T-helper 2 cell treated with Interferon-gamma antibody and Interleukin-4, amounts not matched to agents 5 μg/mL and 100 μg/mL, for 36 hours (primary cell): ENCODE measurements at places on chromosomes 16 and 17.
A peak's percentile ranks its signal among the peaks of the same experiment; 100 is the strongest.

- no peak for DNase-seq
- peaks cover 6% of the 10 kb centered on the region for H3K27me3 ChIP-seq
- no peaks in the 10 kb centered on the region for H3K36me3 ChIP-seq
- no peak overlapping the region for H3K27ac ChIP-seq
Observed at GRCh38 chr16:16925432-16925831, 545.3 kb downstream of the XYLT1 start.

DNA sequence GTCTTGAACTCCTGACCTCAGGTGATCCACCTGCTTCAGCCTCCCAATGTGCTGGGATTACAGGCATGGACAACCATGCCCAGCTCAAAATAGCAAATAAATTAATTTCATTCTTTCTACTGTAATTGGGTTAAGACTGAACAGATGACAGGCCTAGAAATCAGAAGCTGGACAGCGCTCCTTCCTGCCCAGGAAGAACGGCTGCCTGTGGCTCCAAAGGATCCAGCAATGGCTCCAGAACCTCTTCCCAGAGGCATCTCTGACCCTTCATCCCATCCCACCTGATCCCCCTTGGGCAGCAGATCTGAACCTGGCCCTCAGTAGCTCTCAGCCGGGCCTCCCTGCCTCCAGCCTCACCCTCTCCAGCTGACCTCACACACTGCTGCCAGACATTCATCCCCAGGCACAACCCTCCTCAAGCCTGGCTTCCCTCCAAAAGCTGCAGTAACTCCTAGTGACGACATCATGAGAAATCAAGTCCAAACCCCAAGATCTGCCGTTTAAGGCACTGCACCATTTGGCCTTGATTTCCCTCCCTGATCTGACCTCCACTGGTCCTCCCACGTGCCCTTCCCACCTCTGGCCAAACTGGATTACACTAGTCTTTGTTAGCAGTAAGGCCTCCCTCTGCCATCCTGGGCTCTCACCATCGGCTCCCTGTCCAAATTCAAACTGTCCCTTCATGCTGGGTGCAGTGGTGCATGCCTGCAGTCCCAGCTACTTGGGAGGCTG, 3.1 kb upstream of the MIF4GD start:
- no peaks in the 10 kb centered on the region for H3K27me3 ChIP-seq
- H3K4me3 ChIP-seq = peak overlapping the region; percentile 13
- no peak for DNase-seq
- H3K36me3 ChIP-seq = peaks cover 23% of the 10 kb centered on the region

GRCh38 chr17:80783486-80783885, 208.2 kb upstream of the CHMP6 start:
- peak overlapping the region; percentile 74 for H3K4me3 ChIP-seq
- no peaks in the 10 kb centered on the region for H3K27me3 ChIP-seq
- no peak for DNase-seq
- peaks cover 75% of the 10 kb centered on the region for H3K4me1 ChIP-seq
- H3K27ac ChIP-seq = peak overlapping the region; percentile 87
- peaks cover 58% of the 10 kb centered on the region for H3K36me3 ChIP-seq

DNA sequence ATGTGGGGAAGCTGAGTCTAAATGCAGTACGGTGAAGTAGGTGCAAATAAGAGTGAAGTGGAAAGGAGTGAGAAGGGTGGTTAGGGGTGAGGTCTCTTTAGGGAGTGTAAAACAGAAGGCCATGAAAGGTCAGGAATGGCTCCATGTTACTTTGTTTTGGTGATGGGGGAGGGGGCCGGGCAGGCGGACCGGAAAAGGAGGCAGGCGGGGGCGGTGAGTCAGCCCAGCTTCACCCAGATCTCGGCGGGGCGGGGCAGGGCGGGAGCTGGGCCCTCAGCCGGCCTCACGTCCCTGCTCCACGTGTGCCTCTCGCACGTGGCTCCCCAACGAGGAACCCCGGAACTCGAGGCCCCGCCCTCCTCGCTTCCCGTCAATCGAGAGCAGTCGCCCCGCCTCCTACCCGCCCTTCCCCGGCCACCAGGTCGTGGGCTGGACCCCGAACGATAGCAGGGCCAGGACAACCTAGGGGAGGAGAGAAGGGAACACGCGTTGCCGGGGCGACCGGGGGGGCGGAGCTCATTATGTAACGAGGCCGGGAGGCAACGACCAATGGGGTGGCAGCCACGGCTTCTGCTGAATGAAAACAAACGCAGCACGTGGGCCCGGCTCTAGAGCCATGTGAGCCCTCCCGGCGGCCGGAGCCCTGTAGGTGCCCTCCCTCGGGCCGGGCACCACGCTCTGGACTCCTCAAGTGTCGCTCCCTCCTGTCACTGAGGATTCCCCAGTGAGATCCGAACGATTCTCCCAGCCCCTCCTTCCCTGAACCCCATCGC, 1.4 kb downstream of the NR1D1 start:
- peak; percentile 94 for DNase-seq
- peaks cover 24% of the 10 kb centered on the region for H3K36me3 ChIP-seq
- H3K27ac ChIP-seq = peak overlapping the region; percentile 81
- H3K4me1 ChIP-seq = peaks cover 64% of the 10 kb centered on the region

DNA sequence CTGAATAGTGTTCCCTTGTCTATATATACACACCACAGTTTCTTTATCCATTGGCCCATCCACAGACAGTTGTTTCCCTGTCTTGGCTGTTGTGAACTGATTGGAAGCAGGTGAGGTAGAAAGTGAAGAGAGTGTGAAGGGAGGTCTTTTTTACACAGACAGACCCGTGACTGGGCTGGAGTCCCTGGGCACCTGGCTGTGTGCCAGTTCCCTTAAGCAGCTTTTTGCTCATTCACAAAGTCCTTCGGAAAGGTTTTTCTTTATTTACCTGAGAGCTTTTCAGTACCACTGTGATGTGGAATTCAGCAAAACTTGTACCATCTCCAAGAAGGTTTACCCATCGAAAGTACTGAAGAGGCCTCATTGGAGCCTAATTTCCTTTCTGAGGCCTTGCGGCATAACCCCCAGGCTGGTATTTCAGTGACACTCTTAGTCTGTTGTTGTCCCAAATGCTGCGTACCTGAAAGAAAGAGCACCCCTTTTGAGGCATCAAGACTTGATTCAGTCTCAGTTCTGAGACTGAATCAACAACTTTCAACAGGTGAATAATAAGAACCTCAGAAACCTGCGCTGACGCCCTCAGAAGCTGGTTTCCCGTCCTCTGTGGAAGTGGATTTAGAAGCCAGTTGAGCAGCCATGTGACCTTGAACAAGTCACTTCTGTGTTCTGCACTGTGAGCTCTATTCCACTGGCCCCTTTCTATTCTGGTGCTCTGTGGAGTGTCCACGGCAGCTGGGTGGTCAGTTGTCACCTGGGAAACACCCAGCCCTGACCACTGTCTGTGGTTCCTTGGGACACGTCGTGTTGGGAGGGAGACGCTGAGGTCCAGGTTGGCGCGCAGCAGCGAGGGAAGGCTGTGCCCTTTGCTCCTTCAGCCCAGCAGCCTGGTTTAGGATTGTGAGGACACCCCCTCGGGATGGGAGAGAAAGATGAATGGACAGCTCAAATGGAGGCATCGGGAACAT, 53.9 kb upstream of the CRISPLD2 start:
- H3K27ac ChIP-seq = peak overlapping the region; percentile 43
- H3K4me1 ChIP-seq = peaks cover 28% of the 10 kb centered on the region
- peaks cover 72% of the 10 kb centered on the region for H3K36me3 ChIP-seq

GRCh38 chr17:81821603-81822311, 11.3 kb downstream of the MCRIP1 start:
- H3K27ac ChIP-seq = no peak overlapping the region
- H3K4me1 ChIP-seq = no peaks in the 10 kb centered on the region
- H3K4me3 ChIP-seq = no peak overlapping the region
- H3K36me3 ChIP-seq = no peaks in the 10 kb centered on the region
- peaks cover 5% of the 10 kb centered on the region for H3K27me3 ChIP-seq

DNA sequence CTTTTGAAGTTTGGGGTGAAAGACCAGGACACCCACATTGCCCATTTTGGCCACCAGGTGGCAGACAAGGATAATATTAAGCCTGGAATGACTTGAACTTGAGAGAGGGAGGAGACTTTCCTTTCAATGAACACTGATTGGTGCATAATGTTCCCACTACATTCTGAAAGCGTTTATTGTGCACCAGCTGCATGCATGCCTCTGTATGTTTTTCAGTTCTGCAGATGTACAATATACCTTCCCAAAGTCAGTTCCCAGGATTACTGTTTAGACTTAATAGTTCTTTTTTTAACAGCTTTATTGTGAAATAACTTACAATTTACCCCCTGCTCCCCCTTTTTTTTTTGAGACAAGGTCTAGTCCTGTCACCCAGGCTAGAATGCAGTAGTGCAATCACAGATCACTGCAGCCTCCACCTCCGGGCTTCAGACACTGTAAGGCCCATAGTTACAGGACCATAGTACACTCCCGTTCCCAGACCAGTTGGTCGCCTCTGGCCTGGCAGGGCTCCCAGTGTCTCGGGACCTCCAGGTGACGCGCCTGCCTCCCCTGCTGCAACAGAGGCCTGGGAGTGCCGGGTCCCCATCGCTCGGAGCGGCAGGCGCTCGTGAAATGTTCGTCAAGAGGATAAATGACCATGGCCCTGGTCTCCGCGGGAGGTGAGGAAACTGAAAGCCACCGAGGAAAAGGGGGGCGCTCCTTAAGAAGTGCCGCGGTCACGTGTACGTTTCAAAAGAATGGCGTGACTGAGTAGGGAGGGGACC, 12.2 kb downstream of the CES2 start:
- peaks cover 37% of the 10 kb centered on the region for H3K27me3 ChIP-seq
- no peak overlapping the region for H3K27ac ChIP-seq
- H3K36me3 ChIP-seq = peaks cover 6% of the 10 kb centered on the region
- peak overlapping the region; percentile 87 for H3K4me3 ChIP-seq
- DNase-seq = peak; percentile 77
